ENCODE measurements at places on chromosomes 12 and 14.

GRCh38 chr12:10235761-10236631 is 23.3 kb downstream of the GABARAPL1 start:
- DNase-seq: no peak

DNA sequence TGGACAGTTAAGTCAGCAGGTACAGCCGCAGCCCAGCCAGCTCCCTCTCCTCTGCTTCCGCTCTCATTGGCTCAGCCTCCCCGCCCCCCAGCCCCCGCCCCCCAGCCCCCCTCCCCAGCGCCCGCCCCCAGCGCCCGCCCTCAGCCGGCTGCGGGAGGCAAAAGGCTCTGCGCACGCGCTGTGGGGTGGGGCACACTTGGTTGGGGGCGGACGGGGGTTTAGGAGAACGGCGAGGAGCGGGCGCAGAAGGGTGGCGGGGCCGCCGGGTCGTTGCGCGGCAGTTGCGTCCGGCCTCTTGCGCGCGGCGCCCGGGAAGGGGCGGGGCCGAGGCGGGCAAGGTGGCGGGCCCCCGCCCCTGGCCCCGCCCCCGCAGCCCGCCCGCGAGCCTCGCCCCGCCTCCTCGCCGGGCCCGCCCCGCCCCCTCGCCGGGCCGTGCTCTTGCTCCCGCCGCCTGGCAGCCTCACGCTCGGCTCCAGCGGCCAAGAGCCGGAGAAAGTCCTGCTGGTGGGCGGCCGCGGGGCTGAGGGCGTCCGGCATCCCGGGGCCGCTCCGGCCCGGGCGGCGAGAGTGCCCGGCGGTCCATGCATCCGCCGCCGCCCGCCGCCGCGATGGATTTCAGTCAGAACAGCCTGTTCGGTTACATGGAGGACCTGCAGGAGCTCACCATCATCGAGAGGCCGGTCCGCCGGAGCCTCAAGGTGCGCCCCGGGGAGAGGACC is at the start of gene PPP4R4:
TSS of gene PPP4R4 (plus strand) at position 438 of the 719 bp plus-strand sequence. CDS start at position 582, 144 bp downstream.
- DNase-seq: peak; percentile 85

- DNase-seq: no peak
These were observed 6.7 kb upstream of the SLC10A1 start for GRCh38 chr14:69803753-69804152.

GRCh38 chr12:132723015-132723763 is 12.5 kb downstream of the PGAM5 start:
- no peak for DNase-seq

DNA sequence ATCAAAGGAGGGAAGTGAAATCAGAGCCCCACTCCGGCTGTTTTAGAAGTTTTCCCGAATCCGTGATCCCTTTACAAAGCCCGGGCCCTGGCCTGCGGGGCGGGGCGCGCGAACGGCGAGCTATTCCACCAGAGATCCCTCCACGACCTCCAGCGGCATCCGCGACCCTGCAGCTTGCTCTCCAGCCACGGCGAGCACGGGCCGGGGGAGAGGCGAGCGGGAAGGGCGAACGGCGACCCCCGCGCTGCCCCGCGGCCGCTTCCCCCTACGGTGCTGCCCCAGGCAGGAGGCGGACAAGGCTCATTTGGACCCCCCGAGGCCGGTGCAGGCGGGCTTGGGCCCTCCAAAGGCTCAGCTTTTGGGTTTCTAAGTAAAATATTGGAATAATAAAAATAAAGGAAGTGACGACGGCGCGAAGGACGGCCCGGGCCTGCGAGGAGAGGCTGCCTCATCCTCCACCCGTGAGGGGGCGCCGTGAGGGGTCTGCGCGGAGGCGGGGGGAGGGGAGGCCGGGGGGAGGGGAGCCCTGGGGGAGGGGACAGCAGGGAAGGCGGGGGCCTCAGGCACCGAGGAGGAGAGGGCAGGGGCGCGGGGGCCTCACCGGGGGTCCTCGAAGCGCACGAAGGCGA is 613 bp downstream of the SRSF9 start:
- peak; percentile 38 for DNase-seq

- DNase-seq: no peak
These were observed 1097.4 kb upstream of the TMEM132C start for GRCh38 chr12:127169321-127170181.
